ENCODE measurements at places on chromosomes 11 and 22. TPM values are rescaled to one million over a fixed set of nuclear protein-coding genes. Genes with fewer than 3 reads are reported as not detected.

TTC17 gene
- total RNA-seq, result 106 TPM

EML3 gene
- 52.3 TPM for total RNA-seq

KCNJ5 gene
- not detected for total RNA-seq

OR5T1 gene
- not detected for total RNA-seq

INS gene
- total RNA-seq, result not detected

DNA sequence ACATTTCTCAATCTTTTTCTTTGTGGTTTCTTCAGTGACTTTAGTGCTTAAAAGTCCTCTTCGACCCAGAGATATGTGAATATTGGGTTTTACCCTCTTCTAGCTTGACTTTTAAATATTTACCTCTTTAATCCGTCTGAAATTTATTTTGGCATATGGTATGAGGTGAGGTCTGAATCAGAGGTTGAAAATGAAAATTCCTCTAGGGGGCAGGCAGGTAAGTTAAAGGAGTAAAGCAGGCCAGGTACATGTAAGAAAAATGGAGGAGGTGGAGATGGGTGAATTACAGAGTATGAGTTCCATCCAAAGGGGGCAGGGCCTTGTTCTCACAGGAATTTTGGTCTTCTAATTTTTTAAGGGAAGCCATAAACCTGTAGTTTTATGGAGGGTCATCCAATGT is 263.8 kb upstream of the NARS2 start:
- no peaks in the 10 kb centered on the region for H3K36me3 ChIP-seq
- no peak for DNase-seq

- no peak overlapping the region for H3K27ac ChIP-seq
- H3K4me3 ChIP-seq, result no peak overlapping the region
- no peaks in the 10 kb centered on the region for H3K4me1 ChIP-seq
- H3K36me3 ChIP-seq, result no peaks in the 10 kb centered on the region
- H3K27me3 ChIP-seq, result no peaks in the 10 kb centered on the region
Observed at GRCh38 chr11:5123802-5124521, 14.2 kb downstream of the OR52A5 start.

DNA sequence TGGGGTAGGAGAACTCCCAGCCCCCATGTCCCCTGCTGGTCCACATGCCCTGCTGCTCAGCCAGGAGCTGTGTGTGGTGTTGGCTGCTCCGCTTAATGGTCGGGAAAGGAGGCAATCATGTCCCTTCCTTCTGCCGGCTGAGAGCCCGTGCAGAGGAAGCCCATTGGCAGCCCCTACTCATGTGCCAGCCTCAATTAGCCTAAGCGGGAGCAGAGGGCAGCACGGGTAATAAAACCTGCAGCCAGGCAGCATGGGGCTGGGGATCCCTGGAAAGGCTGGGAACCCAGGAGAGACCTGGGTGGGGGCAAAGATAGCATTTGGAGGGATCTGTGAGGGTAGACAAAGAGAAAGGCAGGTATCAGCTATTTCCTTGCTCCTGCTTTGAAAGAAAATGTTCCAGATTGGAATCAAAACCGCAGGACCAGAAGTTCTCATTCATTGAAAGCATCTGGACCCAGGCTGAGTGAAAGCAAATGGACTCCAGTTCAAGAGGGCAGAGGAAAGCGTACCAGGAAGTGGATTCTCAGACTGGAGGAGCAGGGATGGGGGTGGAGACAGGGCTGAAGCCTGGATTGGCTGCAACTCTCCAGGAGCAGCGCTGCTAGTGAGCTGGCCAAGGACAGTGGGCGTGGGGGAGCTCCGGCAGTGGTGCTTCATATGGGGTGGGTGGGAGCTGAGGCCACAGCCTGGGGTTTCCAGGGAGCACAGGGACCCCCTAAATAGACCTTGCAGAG is 103.4 kb upstream of the NECTIN1 start:
- H3K36me3 ChIP-seq, result no peaks in the 10 kb centered on the region
- H3K4me1 ChIP-seq, result no peaks in the 10 kb centered on the region
- H3K4me3 ChIP-seq, result no peak overlapping the region
- DNase-seq, result no peak
- no peak overlapping the region for H3K27ac ChIP-seq

GRCh38 chr11:117458275-117459122 is 130.8 kb downstream of the CEP164 start:
- H3K4me1 ChIP-seq, result no peaks in the 10 kb centered on the region
- peaks cover 5% of the 10 kb centered on the region for H3K27me3 ChIP-seq
- H3K27ac ChIP-seq, result no peak overlapping the region
- DNase-seq, result no peak
- no peak overlapping the region for H3K4me3 ChIP-seq

- no peak overlapping the region for H3K27ac ChIP-seq
- H3K4me1 ChIP-seq, result no peaks in the 10 kb centered on the region
- H3K27me3 ChIP-seq, result no peaks in the 10 kb centered on the region
- H3K36me3 ChIP-seq, result no peaks in the 10 kb centered on the region
- H3K4me3 ChIP-seq, result no peak overlapping the region
- DNase-seq, result no peak
Observed at GRCh38 chr11:4782454-4782853, 12.7 kb upstream of the OR51F1 start.

GRCh38 chr11:37747121-37747520 is 1149.1 kb upstream of the RAG2 start:
- DNase-seq, result no peak
- no peaks in the 10 kb centered on the region for H3K27me3 ChIP-seq
- no peaks in the 10 kb centered on the region for H3K4me1 ChIP-seq
- no peaks in the 10 kb centered on the region for H3K36me3 ChIP-seq
- H3K27ac ChIP-seq, result no peak overlapping the region

GRCh38 chr11:6572215-6572614 is 31.2 kb downstream of the RRP8 start:
- H3K4me1 ChIP-seq, result peaks cover 4% of the 10 kb centered on the region
- H3K27ac ChIP-seq, result no peak overlapping the region
- no peak for DNase-seq
- no peaks in the 10 kb centered on the region for H3K27me3 ChIP-seq
- H3K36me3 ChIP-seq, result no peaks in the 10 kb centered on the region

GRCh38 chr11:77557553-77557952 is 32.2 kb upstream of the AQP11 start:
- H3K27ac ChIP-seq, result no peak overlapping the region
- no peak for DNase-seq
- no peaks in the 10 kb centered on the region for H3K27me3 ChIP-seq
- no peak overlapping the region for H3K4me3 ChIP-seq
- H3K4me1 ChIP-seq, result no peaks in the 10 kb centered on the region
- H3K36me3 ChIP-seq, result no peaks in the 10 kb centered on the region
